ENCODE measurements at places on chromosomes 13 and 19.
A peak's percentile ranks its signal among the peaks of the same experiment; 100 is the strongest.

DNA sequence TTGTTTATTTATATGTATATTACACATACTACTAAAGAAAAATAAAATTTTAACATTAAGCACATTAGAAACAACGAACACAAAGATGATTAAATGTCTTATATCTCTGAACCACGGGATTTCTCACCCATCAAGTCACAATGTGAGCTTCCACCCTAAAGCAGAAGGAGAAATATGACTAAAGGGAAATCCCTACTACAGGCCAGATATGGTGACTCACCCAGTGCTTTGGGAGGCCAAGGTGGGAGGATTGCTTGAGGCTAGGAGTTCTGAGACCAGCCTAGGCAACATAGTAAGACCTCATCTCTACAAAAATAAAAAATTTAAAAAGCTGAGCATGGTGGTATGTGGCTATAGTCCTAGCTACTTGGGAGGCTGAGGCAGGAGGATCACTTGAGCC, 24.6 kb downstream of the DCT start:
- DNase-seq = no peak

GRCh38 chr19:13066226-13066625, 36.4 kb downstream of the LYL1 start:
- no peak for DNase-seq

- no peak for DNase-seq
These were observed 1.0 kb downstream of the HIF3A start for GRCh38 chr19:46297700-46298478.

GRCh38 chr19:29397748-29398147, 128.0 kb upstream of the VSTM2B start:
- DNase-seq = peak; percentile 27

DNA sequence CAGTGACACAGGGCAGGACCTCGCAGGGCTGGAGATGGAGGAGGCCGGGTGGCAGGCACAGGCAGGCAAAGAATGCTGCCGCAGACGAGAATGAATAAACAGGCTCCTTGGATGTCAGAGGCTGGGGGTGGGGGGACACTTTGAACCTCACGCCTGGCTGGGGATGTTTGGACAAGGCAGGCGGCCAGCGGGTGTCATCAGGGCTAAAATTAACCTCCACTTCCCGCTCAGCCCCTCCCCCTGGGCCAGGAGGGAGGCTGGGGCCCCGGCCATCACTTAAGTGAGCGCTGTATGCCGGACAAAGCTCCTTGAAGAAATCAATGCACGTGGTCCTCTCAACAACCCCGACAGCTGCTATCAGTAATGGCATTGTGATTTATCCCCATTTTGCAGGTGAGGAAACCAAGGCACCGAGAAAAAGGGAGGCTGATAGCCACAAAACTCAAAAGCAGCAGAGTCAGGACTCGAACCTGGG, 10.3 kb upstream of the FUT5 start:
- peak; percentile 83 for DNase-seq

DNA sequence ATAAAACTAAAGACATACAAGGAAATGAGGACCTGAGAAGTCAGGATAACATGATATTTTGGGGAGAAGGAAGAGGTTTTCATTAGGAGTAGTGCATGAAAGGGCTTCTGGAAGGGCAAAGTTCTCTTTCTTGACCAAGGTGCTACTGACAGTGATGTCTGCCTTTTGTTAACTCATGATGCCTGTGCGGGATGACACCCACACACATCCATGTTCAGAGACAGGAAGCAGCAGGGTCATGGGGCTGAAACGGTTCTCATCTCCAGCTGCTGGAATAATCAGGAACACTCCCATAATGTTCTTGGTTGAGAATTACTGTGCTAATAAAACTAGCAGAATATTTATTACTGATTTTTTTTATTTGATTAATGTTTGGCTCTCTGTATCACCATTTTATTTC, 29.1 kb downstream of the KCNC3 start:
- DNase-seq = no peak

DNA sequence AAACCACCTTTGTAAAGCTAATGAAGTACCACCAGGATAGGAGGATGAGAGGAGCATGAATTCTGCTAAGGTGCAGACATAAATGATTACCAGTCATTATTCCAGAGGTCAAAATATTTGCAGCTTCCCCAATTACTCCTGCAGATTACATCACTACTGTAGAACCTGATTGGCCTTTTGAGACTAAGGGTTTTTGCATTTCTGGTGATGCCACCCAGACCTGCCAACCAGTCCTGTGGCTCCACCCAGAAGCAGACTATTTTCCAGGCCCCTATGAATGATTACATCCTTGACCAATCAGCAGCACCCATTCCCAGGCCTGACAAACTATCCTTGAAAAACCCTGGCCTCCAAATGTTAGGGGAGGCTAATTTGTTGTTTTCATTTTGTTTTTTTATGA, 11.2 kb upstream of the KCNC3 start:
- DNase-seq = no peak

DNA sequence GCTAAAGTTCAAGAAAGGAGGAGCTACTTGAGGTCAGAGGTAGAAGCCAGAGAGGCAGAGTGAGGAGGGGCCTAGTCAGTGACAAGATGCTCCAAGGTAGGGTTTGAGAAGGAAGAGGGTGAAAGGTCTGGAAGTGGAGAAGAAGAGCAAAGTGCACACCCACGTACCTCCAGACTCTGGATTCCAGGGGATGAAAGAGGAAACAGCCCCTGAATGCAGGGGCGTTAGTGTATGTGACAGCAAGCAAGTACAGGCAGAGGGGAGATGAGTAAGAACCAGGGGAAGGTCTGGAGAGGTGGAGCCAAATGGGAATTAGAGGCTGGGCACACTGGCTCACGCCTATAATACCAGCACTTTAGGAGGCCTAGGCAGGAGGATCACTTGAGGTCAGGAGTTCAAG, 8.7 kb downstream of the RPS28 start:
- DNase-seq = no peak

- no peak for DNase-seq
These were observed 1872.3 kb upstream of the PCDH20 start for GRCh38 chr13:63287926-63288325.
